Pons (tissue), 1 donor: ENCODE measurements at places on chromosomes 12 and 14.

- DNase-seq: no peak
These were observed 78.4 kb downstream of the FGD4 start for GRCh38 chr12:32477714-32478113.

DNA sequence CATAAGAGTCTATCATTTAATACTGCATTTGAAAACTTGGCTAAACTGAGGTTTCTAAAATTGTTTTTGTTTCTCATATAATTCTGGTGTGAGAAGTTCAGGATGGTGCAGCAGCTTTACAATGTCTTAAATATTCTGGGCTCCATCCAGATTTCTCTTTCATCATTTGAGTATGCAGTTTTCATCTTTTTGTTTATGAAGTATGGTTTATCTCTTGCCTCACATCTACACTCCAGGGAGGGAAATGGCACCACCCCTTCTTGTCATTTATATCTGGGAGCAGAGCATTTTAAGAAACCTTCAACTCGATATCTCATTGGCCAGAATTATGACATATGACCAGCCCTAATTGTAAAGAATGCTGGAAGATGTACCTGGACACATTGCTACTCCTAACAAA, 24.3 kb downstream of the GEMIN2 start:
- DNase-seq: no peak

- DNase-seq: no peak
These were observed 94.5 kb downstream of the SCARB1 start for GRCh38 chr12:124769163-124769530.

DNA sequence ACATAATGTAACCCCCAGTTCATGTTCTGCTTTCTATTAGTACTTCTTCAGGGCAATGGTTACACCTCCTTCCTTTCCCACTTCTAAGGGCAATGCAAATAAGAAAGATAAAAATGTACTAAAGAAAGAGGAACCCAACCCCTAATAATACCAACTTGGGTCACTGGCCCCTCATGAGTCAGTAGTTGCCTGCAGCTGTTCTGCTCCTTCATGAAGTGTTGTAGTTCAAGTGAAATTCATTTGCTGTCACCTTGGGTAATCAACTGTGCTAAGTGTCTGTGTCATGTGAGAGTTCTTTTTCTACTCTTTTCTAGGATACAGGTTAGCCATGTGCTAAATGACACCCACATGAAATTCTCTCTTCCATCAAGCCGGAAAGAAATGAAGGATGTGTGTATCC, 91.8 kb downstream of the PLXNC1 start:
- peak; percentile 22 for DNase-seq

GRCh38 chr12:44571006-44571550, 305.0 kb downstream of the NELL2 start:
- peak; percentile 13 for DNase-seq

GRCh38 chr14:22497144-22497423, 91.9 kb downstream of the DAD1 start:
- no peak for DNase-seq

DNA sequence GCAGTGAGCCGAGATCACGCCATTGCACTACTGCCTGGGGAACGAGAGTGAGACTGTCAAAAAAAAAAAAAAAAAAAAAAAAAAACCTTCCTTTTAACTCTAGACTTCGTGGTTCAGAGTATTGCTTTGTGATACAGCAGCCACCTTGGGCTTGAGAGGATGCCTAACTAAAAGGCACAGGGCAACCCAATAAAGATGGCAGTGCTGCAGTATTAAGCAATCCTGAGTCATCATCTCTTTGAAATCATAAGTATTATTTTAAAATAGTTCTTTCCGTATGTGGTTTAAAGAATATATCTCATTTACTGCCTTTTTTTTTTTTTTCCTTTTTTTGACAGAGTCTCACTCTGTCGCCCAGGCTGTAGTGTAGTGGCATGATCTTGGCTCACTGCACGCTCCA, 116.1 kb downstream of the PLEKHA5 start:
- no peak for DNase-seq

GRCh38 chr12:124225730-124226129, 69.2 kb upstream of the RFLNA start:
- DNase-seq: no peak

- no peak for DNase-seq
These were observed 30.6 kb downstream of the RESF1 start for GRCh38 chr12:31989571-31990362.

- no peak for DNase-seq
These were observed 275.3 kb downstream of the EGLN3 start for GRCh38 chr14:33675415-33676130.

GRCh38 chr12:2402073-2402579, 349.3 kb downstream of the CACNA1C start:
- DNase-seq: no peak

GRCh38 chr14:101116065-101116464, 212.5 kb upstream of the RTL1 start:
- no peak for DNase-seq

- peak; percentile 38 for DNase-seq
These were observed 52.3 kb downstream of the IRAK3 start for GRCh38 chr12:66241061-66242043.

GRCh38 chr14:30290001-30290400, 269.0 kb upstream of the G2E3 start:
- no peak for DNase-seq

- no peak for DNase-seq
These were observed 130.3 kb downstream of the NDUFA12 start for GRCh38 chr12:94872971-94873733.

GRCh38 chr12:66934302-66935062, 255.6 kb upstream of the GRIP1 start:
- DNase-seq: no peak

DNA sequence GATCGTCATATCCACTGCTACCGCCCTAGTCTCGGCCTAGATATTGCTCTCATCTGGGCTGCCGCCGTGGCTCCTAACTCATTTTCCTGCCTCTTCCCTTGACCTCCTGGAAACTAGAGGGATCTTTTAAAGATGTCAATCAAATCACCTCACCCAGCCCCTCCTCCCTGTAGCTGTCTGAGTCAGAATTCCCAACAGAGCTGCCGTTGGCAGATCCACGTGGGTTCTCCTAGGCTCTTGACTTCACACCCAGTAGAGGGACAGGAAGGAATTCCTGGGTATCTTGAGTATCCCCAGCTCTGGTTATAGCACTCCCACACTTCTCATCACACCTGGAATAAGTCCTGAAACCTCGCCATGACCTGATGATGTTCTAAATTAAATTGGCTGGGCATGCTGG, 11.9 kb downstream of the TGFB3 start:
- no peak for DNase-seq

GRCh38 chr14:46136456-46136855, 515.1 kb downstream of the RPL10L start:
- DNase-seq: no peak

DNA sequence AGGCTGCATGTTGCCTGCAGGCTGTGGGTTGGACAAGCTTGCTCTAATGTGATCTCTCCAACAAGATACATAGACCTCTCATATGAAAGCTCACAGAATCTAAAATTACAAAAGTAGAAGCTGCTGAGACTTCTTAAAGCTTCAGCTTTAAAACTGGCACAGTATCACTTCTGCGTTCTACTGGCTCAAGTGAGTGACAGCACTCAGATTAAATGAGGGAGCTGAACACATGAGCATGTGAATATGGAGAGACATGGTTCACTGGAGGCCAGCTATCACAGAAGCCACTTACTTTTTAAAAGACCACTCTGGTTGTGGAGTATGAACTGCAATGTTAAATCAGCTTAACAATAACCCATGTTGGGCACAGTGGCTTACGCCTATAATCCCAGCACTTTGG, 29.1 kb upstream of the ANO6 start:
- DNase-seq: no peak

GRCh38 chr14:102629011-102629444, 36.6 kb downstream of the RCOR1 start:
- DNase-seq: no peak

DNA sequence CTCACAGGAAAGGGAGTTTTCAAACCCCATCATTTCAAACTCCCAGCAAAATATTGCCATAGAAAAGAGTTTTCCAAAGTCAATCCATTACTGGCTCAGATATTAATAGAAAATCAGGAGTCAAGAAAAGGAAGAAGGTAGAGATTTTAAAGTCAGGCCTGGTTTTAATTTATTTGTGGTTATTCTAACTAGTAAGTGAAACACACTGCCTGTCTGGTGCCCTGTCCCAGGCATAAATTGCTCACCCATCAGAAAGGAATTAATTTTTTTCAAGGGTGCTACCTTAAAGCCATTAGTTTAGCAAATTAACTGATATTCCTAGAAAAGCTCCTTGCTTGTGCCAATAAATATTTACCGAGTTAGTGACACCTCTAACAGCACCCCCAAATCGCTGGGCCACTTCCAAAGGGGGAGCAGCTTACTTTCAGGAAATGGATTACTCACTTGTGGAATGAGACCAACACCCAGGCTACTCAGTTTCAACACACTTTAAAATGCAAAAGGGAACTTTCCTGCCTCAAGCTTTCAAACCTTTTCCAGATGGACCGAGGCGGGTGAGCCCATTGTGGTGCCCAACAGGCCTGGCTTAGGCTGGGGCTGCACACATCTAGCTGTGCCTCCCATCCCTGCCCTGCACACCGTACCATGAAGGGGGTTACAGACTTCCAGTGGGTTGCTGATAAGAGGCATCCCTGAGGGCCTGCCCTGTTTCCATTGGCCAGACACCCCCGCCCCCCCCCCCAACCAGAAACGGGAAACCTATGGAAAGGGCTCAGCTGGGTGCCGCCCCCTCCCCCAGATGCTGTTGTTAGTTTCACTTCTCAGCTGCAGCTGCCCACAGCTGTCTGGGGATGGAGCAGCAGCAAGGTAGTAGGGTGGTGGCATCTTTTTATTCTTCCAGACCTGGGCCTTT, 117.2 kb downstream of the SAMD4A start:
- DNase-seq: no peak

- DNase-seq: no peak
These were observed 1.5 kb upstream of the HOTAIR start for GRCh38 chr12:53976172-53976822.

GRCh38 chr12:13843841-13844240, 137.6 kb downstream of the GRIN2B start:
- no peak for DNase-seq

GRCh38 chr12:4874671-4875070, 35.0 kb upstream of the KCNA1 start:
- DNase-seq: no peak

DNA sequence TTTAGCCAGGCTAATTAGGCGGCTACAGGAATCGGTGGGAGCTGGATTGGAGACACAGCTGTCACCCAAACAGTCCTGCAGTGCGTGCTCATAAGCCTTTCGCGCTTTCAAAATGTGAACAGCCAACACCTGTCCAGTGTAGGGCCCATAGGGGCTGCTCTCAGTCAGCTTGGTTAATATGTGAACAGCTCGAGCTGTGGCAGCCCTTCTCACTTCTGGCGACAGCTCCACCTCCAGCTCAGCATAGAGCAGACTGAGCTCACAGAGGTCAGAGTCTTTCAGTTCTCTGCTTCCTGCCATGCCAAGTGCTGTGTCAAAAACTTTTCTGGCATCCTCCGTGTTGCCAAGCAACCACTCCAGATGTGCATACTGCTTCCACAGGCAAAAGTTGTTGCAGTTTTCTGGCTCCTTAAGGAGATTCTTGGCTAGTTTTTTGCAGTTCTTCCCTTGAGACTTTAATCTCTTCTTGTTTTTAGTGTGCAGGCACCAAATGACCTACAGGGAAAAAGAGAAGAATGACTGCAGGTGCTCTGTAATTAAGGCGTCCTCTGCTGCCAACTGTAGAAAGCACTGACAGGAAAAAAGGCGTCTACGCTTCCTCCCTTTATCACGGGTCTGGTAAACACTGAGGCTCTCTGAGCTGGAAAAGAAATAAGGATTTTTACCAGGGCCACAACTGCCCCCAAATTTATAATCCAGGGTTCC, 32.5 kb downstream of the PSMC1 start:
- DNase-seq: peak; percentile 52

GRCh38 chr12:89305373-89305772, 46.9 kb downstream of the DUSP6 start:
- DNase-seq: no peak

DNA sequence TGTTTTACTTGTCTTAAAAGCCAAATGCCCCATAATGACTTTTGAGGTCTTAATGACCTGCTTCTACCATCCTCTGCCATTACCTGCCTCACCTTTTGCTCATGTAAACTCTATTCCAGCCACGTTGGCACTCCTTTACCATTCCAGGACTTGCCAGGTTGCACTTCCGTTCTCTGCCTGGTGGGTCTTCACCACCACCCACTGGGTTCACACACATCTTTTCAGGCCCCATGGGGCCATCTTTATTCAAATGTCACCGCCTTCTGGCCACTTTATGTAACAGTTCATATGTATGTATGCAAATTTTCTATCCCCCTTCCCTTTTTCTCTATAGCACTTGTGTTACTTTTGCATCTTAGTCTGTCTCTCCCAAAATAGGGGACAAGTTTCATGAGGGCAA, 57.7 kb downstream of the ATP2A2 start:
- DNase-seq: no peak

DNA sequence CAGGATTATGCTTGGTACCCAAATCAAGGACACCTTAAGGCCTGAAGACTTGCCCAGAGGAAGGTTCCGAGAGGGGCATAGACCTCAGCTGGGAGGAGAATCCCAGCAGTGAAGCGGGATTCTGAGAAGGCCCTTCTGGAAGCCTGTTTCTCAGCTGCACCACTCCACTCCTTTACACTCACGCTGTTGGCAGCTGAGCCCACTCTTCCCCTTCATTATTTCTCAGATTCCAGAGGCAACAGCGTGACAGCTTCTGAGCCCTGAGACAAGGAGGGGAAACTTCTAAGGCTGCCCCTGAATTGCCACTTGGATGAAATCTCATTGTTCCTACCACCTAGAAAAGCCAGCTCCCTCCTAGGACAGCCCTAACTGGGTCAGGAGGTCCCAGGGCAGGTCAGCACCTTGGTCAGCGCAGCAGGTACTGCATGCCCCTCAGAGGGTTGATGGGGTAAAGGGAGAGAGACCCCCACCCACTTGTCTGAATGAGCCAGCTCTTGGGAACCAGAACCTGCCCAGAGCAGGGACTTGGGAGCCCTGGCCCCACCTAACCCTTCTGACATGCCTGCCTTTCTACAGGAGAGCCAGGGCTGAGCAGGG, 53.9 kb downstream of the ISCA2 start:
- DNase-seq: no peak

- peak; percentile 32 for DNase-seq
These were observed 215.4 kb downstream of the PELI2 start for GRCh38 chr14:56333359-56334292.

GRCh38 chr14:28264306-28264705, 502.3 kb upstream of the FOXG1 start:
- peak; percentile 28 for DNase-seq

- DNase-seq: no peak
These were observed 1.9 kb downstream of the NGB start for GRCh38 chr14:77268989-77269600.

GRCh38 chr12:105846331-105846730, 292.4 kb downstream of the NUAK1 start:
- DNase-seq: no peak

DNA sequence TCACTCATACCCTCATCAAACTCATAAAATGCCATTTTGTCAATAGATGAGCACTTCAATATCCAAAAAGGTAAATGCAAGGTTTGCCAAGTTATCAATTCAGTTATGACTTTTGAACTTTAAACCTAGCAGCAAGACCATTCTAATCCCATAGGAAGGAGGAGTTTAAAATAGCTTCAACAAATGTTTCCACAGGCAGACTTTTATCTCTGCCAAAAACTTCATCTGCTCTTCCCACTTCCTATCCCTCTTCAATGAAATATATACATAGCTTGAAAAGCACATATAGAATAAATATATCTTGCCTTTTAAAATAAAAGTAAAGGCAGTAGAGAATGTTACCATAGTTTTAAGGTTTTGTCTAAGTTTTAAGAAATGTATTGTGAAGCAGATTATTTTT, 1749.1 kb upstream of the SEL1L start:
- no peak for DNase-seq

GRCh38 chr12:95608252-95609033, 57.2 kb upstream of the USP44 start:
- no peak for DNase-seq
